ENCODE measurements at places on chromosomes 1 and 21.
A peak's percentile ranks its signal among the peaks of the same experiment; 100 is the strongest.

DNA sequence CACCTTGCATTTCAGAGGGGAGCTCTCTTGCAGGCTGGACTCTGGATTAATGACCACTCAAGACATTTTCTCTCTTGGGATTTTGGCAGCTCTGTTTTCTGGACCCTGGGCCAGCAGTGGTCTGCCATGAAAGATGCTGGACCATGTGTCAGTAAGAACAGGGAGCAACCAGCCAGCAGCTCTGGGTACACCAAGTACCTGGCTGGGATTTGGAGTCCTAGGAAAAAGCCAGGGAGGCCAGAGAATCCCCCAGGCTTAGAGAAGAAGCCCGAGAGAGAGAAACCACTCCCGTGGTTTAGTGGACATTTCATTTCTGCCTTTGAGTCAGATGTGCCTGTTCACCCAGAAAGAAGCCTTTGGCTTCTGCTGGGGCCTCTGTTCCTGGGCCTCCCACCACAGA lies 2.5 kb downstream of the NFASC start:
- no peak for DNase-seq

DNA sequence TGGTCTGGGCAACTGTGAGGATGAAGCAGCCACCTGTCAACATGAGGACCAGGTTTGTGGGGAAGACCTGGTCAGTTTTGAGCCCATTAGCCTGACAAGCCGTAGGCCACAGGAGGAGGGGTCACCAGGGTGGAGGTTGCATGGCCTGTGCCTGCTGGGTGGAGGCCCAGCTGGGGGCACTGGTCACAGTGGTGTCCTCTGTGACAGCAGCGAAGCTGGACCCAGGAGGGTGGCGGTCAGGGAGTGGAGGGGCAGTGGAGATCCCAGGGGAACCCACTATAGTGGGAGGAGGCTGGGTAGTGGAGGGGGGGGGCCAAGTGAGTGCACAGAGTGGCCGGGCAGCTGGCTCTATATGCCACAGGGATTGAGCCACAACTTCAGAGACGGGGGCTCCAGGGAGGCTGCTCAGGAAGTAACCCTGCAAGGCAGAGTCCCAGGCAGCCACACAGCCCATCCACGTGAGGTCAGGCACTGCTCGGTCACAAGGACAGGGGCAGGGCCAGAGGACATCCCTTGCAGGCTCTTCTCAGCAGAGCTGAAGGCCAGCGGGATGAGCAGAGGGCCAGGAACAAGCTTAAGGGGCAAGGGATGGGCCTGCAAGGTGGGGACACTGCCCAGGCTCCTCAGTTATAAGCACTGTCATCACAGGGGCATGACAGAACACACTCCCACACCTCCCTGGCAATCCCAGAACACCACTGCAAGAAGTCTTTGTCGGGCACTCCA lies 2.3 kb upstream of the C1orf35 start:
- DNase-seq: no peak

DNA sequence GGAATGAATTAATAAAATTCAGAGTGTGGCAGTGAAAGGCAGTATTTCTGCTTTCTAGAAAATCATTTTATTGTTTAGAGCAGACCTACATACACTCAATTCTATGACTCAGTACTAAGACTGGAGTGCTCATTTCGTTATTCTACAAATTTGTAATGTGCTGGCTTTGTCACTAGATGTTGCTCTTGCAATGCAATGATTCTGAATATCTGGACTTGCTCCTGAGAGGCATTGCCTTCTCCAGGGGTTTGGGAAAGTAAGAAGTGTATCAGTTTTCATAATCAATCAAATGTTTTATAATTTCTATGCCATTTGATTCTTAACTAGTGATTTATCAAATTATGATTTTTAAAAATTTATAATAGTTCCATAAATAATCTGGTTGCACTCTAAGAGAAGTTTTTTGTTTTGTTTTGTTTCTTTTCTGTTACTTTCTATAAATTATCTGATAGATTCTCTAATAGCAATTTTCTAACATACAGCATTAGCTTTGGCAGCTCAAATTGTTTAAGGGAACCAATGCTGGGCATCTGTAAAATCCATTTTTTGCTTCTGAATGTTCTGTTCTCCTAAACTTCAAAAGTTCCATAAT lies 280.5 kb upstream of the SGIP1 start:
- peak; percentile 70 for DNase-seq

- no peak for DNase-seq
These were observed 85.4 kb downstream of the CACNA1E start for GRCh38 chr1:181568736-181569135.

- no peak for DNase-seq
These were observed 131.3 kb downstream of the ACTL8 start for GRCh38 chr1:17886386-17886785.

DNA sequence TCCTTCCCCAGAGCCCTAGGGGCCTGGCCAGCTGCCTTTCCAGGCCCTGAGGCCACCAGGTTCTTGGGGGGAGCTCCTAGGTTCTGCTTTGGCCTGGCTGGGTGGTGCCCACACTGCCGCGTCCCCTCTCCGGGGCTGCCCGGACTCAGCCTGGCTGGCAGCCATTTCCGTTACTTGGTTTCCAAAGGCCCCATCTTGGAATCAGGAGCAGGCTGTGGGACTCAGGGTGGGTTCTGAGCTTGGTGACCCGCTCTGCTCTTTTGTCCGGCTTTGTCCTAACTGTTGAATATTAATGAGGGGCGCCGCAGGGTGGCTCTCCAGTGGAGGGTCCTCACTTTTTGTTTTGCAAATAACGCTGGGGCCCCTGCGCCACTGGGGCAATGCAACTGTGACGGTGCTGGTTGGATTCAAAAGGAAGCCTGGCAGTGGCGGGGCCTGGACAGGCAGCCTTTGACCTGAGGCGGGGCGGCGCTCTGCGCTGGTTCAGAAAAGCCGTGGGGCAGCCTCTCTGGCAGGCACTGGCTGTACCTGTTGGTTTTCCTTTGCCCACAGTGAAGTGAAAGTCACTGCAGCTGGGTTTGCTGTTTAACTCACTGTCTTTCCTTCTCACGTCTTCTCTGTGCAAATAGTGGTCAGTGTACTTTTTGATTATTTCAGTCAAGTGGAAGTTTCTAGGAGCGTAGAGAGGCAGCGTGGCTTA lies 20.2 kb downstream of the SKI start:
- no peak for DNase-seq

DNA sequence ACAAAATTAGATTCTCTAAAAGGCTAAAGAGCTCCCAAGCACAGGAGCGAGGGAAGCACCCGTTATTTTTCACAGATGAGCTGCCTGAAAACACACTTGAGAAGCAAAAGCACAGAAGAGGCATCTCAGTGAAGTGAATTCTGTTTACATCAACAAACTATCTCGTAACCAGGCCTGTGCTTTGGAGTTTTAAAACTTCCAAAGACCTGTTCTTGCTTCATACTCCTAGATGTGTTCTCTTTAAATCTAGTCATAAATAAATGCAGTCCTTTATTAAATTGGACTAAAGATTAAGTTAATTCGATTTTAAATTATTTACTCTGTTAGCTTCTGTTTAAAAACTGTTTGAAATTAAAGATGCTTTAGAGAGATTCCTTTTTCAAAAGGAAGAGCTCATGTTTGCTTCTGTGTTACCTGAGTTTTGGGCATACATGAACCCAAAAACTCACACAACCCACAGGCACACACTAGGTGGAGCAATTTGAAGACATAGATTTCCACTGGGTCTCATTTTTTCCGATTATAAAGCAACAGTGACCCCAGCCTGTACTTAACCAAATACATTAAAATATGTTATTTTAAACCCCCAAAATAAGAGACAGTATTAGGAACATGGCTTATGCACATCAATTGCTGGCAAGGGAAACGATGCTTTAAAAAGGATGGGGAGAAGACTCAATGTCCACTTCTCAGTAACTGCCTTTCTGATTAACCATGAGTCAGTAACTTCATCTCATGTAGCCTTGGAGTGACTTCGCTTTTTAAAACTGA lies 648.2 kb downstream of the SMYD3 start:
- no peak for DNase-seq

DNA sequence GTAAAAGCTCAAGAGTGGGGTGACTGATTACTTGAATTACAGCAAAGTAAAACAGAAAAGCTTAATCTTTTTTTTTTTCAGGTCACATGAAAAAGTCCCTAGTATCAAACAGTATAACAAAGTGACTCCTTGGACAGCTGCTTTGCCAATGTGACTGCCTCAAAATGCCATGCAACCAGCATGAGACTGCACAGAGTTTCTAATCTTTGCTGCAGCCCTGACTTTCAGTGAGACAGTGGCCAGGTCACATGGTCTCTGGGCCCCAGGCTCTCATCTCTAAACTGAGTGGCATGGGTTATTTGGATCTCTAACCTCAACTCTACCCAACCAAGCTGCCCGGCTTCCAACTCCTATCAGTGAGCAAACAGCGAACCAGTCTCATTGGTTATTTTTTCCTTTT lies 169.0 kb downstream of the VAV3 start:
- no peak for DNase-seq

- DNase-seq: peak; percentile 73
These were observed 96.0 kb upstream of the BMP8A start for GRCh38 chr1:39395357-39395831.

GRCh38 chr1:7388141-7388487 lies 383.0 kb upstream of the VAMP3 start:
- DNase-seq: no peak

GRCh38 chr1:12539705-12540579 lies 78.1 kb downstream of the DHRS3 start:
- DNase-seq: no peak

GRCh38 chr1:20237646-20238045 lies 51.3 kb upstream of the PLA2G2C start:
- no peak for DNase-seq

DNA sequence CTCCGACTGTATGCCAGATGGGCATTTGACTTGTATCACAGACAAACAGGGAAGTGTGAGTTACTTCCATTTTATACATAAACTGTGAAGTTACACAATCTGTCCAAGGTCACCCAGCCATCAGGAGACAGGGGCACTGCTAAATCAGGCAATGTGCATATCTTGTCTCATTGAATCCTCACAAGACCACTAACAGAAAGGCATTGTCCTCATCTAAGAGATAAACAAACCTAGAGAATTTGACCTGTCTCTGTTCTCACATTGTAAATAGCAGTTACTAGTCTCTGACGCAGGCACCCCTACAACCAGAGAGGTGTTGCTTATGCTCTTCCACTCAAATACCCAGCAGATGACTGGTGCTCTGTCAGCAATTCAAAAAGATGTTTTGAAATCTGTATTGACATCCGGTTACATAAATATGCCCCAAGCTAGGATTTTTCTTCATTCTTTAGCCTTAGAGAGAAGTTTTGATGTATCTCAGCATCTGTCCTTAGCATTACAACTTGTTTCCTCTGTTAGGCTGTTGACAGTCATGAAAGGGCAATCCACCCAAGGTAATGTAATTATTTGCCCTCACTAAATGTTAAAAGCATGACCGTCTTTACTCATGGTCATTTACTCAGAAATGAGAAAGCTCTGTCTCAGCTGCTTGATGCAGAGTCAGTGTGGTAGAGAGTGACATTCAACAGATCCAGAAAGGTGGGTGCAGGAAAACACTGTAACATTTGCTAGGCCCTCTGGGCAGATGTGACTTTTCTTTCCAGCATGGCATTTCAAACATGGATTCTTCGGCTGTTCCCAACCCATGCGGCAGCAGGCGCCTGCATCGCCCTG lies 51.9 kb upstream of the ZNF326 start:
- no peak for DNase-seq

GRCh38 chr1:205321162-205321958 lies at the start of gene NUAK2:
Gene NUAK2, minus strand, starts transcription at chr1:205321745. Its CDS starts 117 bp downstream, at chr1:205321628.
- DNase-seq: peak; percentile 71

DNA sequence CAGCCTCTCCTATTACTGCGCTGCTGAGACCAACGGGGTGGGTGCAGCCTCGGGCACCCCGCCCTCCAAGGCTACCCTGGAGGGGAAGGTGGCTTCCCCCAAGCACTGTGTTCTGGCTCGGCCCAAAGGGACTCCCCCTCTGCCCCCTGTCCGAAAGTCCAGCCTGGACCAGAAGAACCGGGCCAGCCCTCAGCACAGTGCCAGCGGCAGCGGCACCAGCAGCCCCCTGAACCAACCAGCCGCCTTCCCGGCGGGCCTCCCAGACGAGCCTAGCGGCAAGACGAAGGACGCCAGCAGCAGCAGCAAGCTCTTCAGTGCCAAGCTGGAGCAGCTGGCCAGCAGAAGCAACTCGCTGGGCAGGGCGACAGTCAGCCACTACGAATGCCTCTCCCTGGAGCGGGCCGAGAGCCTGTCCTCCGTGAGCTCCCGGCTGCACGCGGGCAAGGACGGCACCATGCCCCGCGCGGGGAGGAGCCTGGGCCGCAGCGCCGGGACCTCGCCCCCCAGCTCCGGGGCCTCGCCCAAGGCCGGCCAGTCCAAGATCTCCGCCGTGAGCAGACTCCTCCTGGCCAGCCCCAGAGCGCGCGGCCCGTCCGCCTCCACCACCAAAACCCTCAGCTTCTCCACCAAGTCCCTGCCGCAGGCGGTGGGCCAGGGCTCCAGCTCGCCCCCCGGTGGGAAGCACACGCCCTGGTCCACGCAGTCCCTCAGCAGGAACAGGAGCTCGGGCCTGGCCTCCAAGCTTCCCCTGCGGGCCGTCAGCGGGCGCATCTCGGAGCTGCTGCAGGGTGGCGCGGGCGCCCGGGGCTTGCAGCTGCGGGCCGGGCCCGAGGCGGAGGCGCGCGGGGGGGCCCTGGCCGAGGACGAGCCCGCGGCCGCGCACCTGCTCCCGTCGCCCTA lies 533.1 kb downstream of the KIF26B start:
- DNase-seq: no peak

- no peak for DNase-seq
These were observed 204.8 kb downstream of the SETD4 start for GRCh38 chr21:35855484-35855883.

GRCh38 chr1:183892351-183892793 lies 87.5 kb downstream of the RGL1 start:
- DNase-seq: no peak

GRCh38 chr1:32848354-32849063 lies 22.2 kb downstream of the FNDC5 start:
- DNase-seq: no peak

DNA sequence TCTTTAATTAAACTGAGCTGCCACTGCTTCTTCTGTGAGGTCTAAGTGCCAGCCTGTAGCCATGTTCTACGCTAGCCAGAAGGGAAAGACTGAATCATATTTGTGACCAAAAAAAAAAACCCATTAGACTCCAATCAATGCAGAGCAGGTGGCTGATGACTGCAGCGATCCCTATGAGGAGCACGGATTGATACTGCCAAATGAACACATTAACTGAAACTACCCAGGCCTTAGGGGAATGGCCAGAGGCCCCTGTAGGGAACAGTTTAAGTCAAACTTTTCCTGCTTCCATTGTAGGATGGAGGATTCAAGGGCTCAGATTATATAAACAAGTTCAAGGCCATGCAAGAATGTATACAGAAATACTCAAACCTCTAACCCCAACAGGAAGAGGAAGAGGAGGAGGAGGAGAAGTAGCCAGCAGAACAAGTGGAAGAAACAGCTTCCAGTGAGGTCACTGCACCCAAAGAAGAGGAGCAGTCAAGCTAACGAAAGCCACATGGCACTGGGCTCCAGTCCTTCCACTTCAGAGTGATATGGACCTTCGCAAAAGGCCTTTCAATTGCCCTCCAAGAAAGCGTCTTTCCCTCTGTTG lies 328.3 kb downstream of the SMYD3 start:
- no peak for DNase-seq

- DNase-seq: no peak
These were observed 28.0 kb upstream of the XPR1 start for GRCh38 chr1:180603850-180604226.

GRCh38 chr1:19273106-19273843 lies 15.3 kb downstream of the AKR7A3 start:
- no peak for DNase-seq

- DNase-seq: no peak
These were observed 54.4 kb downstream of the EVI5 start for GRCh38 chr1:92730476-92730875.
